ENCODE measurements at places on chromosomes 4 and X. TPM values are rescaled to one million over a fixed set of nuclear protein-coding genes. Genes with fewer than 3 reads are reported as not detected.

Gene SPOCK3
- 3.0 TPM for polyA plus RNA-seq

Gene CDKL2
- polyA plus RNA-seq, result 0.32 TPM

Gene TEX13D
- not detected for polyA plus RNA-seq

Gene SPINK2
- not detected for polyA plus RNA-seq

Gene HPGDS
- 1.4 TPM for polyA plus RNA-seq

Gene VAMP7
- polyA plus RNA-seq, result 14.0 TPM

Gene CT45A2
- not detected for polyA plus RNA-seq

Gene NPY1R
- polyA plus RNA-seq, result 28.3 TPM

Gene LRCH2
- polyA plus RNA-seq, result 6.3 TPM

Gene CPLX1
- 6.3 TPM for polyA plus RNA-seq

Gene TLR10
- polyA plus RNA-seq, result 0.13 TPM

Gene SPANXC
- not detected for polyA plus RNA-seq

Gene USP26
- not detected for polyA plus RNA-seq

Gene ARSH
- not detected for polyA plus RNA-seq

Gene ZNF595
- 8.3 TPM for polyA plus RNA-seq

Gene RAB40A
- polyA plus RNA-seq, result 1.5 TPM

Gene PRDM5
- 3.4 TPM for polyA plus RNA-seq

Gene FATE1
- polyA plus RNA-seq, result 0.29 TPM

Gene IL3RA
- 5.6 TPM for polyA plus RNA-seq

Gene C4orf36
- polyA plus RNA-seq, result 0.20 TPM

Gene MYOZ2
- polyA plus RNA-seq, result 0.30 TPM

Gene ADGRG2
- 0.51 TPM for polyA plus RNA-seq

Gene PF4V1
- not detected for polyA plus RNA-seq

Gene FDCSP
- not detected for polyA plus RNA-seq

Gene LEF1
- polyA plus RNA-seq, result 70.8 TPM

Gene VCX
- 0.17 TPM for polyA plus RNA-seq

Gene PLP1
- 6.3 TPM for polyA plus RNA-seq

Gene TRIM61
- 1.4 TPM for polyA plus RNA-seq

Gene CTAG2
- 7.2 TPM for polyA plus RNA-seq

Gene CITED1
- 13.5 TPM for polyA plus RNA-seq

Gene ANXA10
- polyA plus RNA-seq, result not detected

Gene SMIM20
- 28.6 TPM for polyA plus RNA-seq

Gene DCLK2
- polyA plus RNA-seq, result 7.8 TPM

Gene GIMD1
- not detected for polyA plus RNA-seq

Gene SPRY1
- 22.3 TPM for polyA plus RNA-seq

Gene ALB
- 15.9 TPM for polyA plus RNA-seq

Data from adrenal gland (tissue), 19 donors.